HuH-7.5 (cell line): ENCODE measurements at places on chromosomes 6 and 20.

DNA sequence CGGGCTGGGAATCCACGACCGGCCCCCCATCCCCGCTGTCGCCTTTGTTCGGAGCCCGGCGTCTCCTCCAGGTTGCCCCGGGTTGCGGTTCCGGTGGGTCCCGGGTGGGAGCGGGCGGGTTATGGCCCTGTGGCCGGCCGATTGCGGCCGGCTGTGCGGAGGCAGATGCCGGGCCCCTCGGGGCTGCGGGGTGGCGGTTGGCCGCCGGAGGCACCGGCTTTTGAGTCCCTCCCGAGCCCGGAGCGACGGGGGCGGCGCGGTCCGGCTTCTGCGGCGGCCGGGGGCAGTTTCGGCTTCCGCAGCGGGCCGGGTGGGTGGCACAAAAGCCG, 431 bp downstream of the LOC128125822 start:
- no peak for DNase-seq

- DNase-seq = no peak
Observed at GRCh38 chr6:131258010-131258652, 122.9 kb downstream of the AKAP7 start.

DNA sequence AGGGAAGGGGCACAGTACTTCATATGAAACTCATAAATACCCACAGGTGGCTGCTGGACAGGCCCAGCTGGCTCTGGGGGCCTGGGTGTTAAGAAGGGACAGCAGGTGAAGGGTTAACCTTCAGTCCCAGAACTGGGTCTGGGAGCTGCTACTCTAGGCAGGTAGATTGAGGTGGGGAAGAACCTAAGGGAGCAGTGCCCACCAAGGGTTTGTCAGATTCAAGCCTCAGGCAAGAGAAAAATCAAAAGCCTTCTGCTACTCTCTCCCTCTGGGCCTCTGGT, 5.6 kb downstream of the RPL10A start:
- no peak for DNase-seq

- DNase-seq = no peak
Observed at GRCh38 chr6:168106633-168107005, 27.6 kb upstream of the FRMD1 start.

GRCh38 chr6:157169656-157170055, 153.7 kb downstream of the TMEM242 start:
- no peak for DNase-seq

DNA sequence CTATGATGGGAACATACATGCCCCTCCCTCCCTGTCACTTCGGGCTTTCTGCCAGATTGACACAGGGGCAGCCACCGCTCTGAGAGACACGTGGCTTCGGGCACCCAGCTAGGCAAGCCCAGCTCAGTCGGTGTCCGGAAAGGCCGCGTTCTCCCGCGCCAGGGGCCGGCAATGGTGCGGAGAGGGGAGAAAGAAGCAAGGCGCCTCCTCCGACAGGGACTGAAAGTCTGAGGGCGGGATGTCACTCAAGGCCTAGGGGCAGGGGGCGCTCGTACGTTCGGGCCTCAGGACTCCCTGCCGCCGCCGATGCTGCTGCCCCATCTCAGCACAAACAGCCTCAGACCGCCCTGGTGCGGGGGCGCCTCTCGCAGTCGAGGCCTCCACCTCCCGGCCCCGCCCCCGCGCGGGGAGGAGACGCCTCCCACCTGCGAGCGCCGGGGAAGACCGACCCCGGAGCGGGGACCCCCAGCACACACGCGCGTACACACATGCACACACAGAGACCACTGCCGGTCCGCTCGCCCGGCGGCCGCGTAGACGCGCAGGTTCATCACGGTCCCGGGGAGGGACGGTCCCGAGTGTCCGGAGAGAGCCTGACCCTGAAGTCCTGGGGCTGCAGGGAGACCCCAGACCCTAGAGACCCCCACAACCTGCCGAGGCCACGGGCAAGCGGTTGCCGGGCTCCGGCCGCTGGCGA, 1.9 kb downstream of the GRM4 start:
- peak; percentile 60 for DNase-seq

GRCh38 chr20:17990278-17990972, 21.6 kb downstream of the MGME1 start:
- DNase-seq = no peak

DNA sequence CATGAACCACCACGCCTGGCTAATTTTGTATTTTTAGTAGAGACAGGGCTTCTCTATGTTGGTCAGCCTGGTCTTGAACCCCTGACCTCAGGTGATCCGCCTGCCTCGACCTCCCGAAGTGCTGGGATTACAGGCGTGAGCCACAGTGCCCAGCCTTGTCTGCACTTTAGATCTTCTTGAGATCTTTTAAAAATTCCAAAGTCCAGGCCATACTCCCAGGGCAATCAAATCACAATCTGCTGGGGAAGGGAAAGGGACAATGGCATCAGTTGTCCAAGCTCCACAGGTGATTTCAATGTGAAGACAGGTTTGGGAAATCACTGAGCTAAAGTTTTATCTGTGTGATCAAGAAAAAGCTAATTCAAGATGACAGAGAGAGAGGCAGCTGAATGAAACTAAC, 16.9 kb downstream of the NCOA6 start:
- DNase-seq = no peak

GRCh38 chr6:127282184-127282583, 15.5 kb downstream of the RNF146 start:
- DNase-seq = no peak

- DNase-seq = no peak
Observed at GRCh38 chr20:34525342-34525708, 9.1 kb downstream of the DYNLRB1 start.

GRCh38 chr6:32815115-32815514, 1.7 kb downstream of the HLA-DOB start:
- DNase-seq = no peak

- DNase-seq = no peak
Observed at GRCh38 chr20:39946053-39946810, 742.8 kb downstream of the MAFB start.

GRCh38 chr20:62760856-62761758, 35.2 kb upstream of the MRGBP start:
- DNase-seq = no peak

- DNase-seq = no peak
Observed at GRCh38 chr6:23875006-23875405, 251.0 kb upstream of the NRSN1 start.

DNA sequence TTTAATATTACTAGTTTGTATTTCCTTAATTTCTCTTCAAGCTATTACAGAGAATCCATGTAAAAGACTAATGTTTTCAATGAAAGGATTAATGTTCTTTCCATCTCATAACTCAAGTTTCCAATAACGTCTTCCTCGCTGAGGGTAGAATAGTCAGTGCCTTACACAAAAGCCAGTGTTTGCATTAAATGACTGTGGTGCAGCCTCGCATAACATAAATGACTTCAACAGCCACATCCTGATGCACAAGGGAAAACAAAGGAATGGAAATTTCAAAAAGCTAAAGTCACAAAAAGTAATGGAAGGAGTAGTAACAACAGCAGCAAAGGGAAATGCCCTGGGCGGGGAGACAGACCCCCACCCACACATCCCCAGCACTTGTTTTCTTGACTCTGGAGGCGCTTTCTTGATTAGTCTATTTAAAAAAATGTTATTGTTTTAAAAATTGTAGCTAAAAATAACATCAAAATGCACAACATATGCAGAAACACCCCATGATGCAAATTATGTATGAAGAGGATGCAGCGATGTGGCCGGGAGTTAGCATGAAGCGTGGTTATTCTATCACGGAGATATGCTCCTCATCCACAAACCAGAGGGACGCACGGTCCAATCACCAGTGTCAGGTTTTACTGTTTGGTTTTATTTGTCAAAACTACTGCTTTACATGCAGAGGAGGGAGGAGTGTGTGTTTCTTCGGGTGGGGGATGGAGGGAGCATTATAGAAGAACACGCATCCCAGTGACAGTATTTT, 228.6 kb downstream of the GMPR start:
- DNase-seq = no peak

- no peak for DNase-seq
Observed at GRCh38 chr6:21593927-21594415, 420 bp downstream of the SOX4 start.

GRCh38 chr6:151566557-151566956, 72.7 kb downstream of the CCDC170 start:
- no peak for DNase-seq

DNA sequence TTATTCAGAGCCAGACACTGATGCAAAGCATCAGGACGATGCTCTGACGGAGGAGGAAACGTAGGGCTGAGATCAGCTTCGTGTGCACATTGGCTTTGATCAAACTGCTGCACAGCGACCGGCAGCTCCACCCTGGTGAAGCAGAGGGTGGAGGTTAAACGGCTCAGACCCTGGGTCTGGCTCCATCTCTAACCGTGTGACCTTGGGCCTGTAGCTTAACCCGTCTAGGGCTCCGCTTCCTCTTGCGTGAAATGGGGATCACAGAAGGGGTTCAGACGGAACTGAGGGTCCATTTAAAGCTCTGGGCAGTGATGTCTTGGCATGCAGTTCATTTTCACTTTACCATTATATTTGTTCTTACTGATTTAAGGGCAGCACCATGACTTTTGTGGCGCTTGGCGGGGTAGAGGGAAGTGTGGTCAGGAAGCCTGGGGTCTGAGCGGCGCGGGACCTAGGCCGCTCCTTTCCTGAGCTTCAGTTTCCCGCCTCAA, 644 bp downstream of the RBL1 start:
- DNase-seq = peak; percentile 25

GRCh38 chr6:31901953-31902643, at the start of gene ZBTB12:
Gene ZBTB12 (minus strand): TSS chr6:31902086. CDS start chr6:31901305, 781 bp downstream.
- DNase-seq = peak; percentile 89

- no peak for DNase-seq
Observed at GRCh38 chr6:12935637-12936036, 219.1 kb downstream of the PHACTR1 start.

DNA sequence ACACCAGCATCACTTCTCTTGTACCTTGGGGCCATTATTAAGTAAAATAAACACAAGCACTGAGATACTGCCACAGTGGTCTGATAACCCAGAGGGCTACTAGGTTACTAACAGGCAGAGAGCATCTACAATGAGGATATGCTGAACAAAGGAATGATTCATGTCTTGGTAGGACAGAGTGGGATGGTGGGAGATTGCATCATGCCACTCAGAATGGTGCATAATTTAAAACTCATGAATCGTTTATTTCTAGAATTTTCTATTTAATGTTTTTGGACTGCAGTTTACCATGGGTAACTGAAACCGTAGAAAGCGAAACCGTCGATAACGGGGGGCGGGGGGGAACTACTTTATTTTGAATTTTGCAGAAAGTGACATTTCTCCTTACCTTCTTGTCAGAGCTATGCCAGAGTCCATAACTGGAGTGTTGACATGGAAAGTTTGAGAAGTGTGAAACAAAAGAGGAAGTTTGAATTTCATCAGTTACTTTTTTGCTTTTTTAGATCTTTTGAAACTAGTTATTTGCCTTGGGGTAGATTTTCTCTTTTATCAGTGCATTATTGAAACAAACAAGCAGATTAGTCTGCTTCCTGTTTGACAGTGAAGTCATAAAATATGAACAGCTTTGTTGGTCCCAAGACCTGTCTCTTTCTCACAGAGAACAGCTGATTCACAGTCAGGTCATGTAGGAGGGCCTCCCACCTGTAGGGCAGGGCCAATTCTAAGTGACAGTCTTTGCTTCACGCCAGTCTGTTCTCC, 124.9 kb downstream of the KLHL32 start:
- DNase-seq = no peak

GRCh38 chr6:44925100-44925739, 402.9 kb upstream of the RUNX2 start:
- DNase-seq = no peak

GRCh38 chr20:5080384-5080877, 39.3 kb downstream of the PCNA start:
- DNase-seq = no peak

DNA sequence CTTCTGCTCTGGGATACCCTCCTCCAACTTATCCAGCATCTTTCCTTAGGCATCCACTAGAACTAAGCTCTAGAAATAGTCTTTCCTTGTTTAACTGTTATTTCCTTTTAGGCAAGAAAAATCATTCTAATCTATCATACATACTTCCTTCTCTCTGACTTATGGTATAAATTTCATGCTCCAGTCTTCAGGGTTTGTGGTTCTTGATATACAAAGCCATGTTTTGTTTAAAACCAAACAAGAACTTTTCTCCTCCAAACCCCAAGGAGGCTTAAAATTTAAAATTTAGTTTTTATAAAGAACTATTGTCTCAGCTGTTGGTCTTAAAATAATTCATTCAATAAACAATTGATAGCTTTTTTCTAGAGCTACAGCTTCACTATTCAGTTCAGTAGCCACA, 77.2 kb downstream of the CD164 start:
- DNase-seq = no peak

- DNase-seq = no peak
Observed at GRCh38 chr6:111113336-111114086, 26.2 kb downstream of the SLC16A10 start.

GRCh38 chr20:63463400-63464288, 8.8 kb downstream of the KCNQ2 start:
- DNase-seq = no peak

- DNase-seq = no peak
Observed at GRCh38 chr6:53049415-53049814, 15.8 kb upstream of the FBXO9 start.

- peak; percentile 50 for DNase-seq
Observed at GRCh38 chr6:154430481-154430919, 73.9 kb upstream of the IPCEF1 start.

GRCh38 chr6:98156580-98156979, 677.8 kb upstream of the POU3F2 start:
- DNase-seq = no peak

- DNase-seq = no peak
Observed at GRCh38 chr20:5070570-5070969, 49.2 kb downstream of the PCNA start.

GRCh38 chr6:56657354-56657753, 14.7 kb upstream of the DST start:
- no peak for DNase-seq

GRCh38 chr6:138035070-138035469, 72.1 kb downstream of the PERP start:
- DNase-seq = no peak

DNA sequence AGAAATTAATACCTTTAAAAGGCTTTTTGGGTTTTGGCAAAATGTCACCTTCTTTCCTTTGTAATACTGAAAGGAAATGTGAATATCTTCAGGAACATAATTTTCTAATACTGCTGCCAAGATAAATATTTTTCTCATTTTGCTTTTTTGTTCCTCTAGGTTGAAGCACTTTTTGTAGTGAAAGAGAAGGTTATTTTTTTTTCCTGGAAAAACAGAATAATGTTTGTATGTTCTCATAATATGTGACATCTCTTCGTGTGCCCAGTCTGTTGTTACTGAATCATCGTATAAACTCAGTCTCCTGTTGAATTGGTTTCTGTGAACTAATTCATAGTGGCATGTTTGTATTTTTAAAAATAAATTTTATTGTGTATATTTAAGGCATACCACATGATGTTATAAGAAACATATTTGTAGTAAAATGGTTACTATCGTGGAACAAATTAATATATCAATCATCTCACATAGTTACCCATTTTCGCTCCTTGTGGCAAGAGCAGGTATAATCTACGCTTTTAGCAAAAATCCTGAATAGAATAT, 74.4 kb downstream of the SH3BGRL2 start:
- DNase-seq = no peak

DNA sequence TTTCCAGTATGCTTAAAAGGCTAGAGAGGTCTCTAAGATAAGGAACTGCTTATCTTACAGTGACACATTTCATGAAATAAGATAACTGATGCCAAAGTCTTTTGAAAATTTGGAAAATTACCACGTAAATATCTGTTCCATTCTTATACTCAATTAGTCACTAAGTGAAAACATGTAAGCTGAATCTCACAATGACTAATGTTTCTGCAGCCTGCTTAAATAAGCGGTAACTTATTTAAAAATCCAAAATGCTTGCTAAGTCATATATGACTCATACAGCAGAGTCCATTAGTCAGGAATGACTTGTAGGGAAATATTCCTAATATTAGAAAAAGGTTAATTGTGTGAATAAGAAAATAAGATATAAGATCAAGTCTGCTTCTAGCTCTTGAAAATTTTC, 27.8 kb upstream of the LGSN start:
- no peak for DNase-seq
